ENCODE measurements at places on chromosomes 4 and X.

- DNase-seq: no peak
These were observed 193.1 kb upstream of the GPC4 start for GRCh38 chrX:133608406-133608805.

GRCh38 chrX:5068550-5068949 lies 1160.1 kb downstream of the NLGN4X start:
- no peak for DNase-seq

DNA sequence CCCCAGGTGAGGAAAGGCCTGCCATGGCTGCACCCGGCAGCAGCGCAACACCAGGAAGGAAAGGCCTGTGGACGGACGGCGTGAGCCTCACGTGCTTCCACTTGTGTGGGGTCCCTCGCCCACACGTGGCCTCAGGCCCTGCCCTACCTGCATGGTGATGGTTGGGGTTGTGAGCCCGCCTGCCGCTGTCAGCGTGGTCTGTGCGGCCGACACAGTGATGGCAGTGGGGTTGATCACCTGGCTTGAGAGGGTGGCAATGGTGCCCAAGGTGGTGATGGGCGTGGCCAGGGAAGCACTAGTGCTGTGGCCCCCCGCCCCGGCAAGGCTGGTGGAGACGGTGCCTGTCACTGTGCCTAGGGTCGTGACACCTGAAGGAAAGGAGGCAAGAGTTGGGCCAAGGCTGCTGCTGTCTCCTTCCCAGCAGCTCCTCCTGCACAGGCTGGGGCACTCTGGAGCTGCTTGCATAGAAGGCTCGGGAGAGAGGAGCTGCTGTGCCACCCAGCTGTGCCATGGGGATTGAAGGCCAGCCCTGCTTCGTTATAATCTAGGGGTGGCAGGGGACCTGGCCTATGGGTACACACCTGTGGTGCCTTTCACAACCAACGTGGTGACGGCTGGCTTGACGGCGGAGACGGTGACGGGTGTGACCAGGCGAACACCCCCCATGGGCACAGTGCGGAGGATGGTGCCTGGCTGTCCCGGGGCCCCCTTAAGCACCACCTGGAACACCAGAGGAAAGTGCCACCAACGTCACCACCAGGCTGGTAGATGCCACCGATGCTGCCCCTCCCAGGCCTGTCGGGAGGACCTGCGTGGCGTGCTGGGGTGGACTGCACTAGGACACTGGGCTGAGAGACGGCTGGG lies 11.8 kb upstream of the RENBP start:
- DNase-seq: no peak

DNA sequence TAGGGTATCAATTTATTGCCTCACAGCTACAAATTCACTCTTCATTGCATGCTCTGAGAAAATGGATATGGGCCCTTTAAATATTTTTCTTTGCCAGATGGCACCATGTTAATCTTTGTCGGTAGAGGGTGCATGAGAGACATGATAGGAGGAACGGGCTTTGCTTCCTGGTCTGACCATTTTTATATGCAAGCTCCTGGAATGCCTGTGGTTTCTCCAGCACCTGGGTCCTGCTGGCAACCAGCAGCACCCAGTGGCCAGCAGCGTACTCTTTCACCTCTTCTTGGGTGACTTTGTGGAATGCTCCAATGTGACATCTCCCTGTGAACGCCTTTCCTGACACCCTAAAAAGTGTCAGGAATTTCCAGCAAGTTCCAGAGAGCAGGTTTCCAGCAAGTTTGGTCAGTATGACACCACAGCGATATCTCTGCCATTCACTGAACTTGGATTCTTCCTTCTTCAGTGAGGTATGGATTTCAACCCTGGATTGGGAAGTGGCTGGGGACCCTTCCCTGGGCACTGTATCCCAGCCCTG lies 140.3 kb upstream of the PGRMC2 start:
- no peak for DNase-seq

GRCh38 chr4:76733068-76733771 lies 164.7 kb downstream of the SOWAHB start:
- DNase-seq: peak; percentile 20

DNA sequence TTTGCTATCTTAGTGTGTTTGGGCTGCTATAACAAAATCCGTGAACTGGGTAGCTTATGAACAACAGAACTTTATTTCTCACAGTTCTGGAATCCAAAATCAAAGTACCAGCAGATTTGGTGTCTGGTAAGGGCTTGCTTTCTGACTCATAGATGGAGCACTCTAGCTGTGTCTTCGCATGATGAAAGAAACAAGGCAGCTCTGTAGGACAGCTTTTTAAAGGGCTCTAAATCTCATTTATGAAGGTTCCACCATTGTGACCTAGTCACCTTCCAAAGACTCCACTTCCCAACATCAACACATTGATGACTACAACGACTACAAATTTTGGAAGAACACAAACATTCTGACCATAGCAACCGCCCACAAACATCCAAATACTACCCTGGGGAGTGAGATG lies 158.6 kb upstream of the LCORL start:
- no peak for DNase-seq

- no peak for DNase-seq
These were observed 92.2 kb upstream of the SLIT2 start for GRCh38 chr4:20159516-20159915.

Measured in cardiac muscle cell (in vitro differentiated cells and primary cell).